ENCODE measurements at places on chromosomes 3 and 15.

DNA sequence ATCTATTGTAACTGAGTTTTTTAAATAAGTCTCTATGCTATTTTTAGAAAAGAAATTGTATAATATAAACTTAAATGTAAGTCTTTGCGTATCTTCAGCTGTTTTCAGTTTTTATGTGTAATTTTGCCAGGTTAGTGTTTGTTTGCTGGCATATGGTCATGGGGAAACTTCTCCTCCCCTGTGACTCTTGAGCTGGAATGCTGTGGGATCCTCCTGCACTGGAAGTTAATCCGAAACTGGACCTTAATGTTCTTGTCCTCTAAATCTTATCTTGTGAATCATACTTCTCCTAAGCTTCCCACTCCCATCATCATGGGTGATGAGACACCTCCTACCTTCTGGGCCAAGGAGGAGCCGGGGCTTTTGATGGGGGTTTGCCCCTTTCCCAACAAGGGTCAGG, 52.4 kb upstream of the CHST2 start:
- no peak for DNase-seq

DNA sequence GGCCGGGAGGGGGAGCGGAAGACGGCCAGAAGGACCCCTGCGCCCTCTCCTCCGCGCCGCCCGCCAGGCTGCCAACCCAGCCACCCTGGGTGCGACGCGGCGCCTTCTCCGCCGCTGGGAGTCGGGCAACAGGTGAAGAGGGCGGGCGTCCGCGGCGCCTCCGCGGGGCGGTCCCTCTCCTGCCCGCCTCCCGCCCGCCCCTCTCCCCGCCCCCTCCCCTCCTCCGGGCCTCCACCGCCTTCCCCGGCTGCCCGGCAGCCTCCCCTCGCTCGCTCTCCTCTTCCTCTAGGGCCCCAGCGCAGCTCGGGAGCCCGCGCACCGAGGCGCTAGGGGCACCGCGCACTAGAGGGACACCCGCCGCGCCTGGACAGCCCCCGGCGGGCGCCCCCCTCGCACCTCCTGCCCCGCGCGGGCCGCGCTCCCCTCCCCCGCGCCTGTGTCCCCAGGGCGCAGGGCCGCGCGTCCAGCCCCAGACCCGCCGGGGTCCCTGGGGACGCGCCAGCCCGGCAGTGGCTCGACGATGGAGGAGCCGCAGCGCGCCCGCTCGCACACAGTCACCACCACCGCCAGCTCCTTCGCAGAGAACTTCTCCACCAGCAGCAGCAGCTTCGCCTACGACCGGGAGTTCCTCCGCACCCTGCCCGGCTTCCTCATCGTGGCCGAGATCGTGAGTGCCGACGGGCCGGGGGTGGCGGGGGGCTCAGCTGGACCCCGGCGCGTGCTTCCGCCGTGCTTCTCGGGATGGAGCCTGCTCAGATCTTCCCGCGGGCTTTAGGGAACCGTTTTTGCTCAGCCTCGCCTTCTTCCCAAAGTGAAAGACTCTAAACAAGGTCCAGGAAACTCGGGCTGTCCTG, at the start of gene CMTM8:
CMTM8 (plus strand) TSS at position 228 of the 854 bp plus-strand sequence; CDS start at position 521, 293 bp downstream.
- peak; percentile 58 for DNase-seq

GRCh38 chr3:40302784-40303183, 6.7 kb upstream of the EIF1B start:
- DNase-seq, result no peak

GRCh38 chr3:3296979-3297381, 117.5 kb upstream of the CRBN start:
- no peak for DNase-seq

DNA sequence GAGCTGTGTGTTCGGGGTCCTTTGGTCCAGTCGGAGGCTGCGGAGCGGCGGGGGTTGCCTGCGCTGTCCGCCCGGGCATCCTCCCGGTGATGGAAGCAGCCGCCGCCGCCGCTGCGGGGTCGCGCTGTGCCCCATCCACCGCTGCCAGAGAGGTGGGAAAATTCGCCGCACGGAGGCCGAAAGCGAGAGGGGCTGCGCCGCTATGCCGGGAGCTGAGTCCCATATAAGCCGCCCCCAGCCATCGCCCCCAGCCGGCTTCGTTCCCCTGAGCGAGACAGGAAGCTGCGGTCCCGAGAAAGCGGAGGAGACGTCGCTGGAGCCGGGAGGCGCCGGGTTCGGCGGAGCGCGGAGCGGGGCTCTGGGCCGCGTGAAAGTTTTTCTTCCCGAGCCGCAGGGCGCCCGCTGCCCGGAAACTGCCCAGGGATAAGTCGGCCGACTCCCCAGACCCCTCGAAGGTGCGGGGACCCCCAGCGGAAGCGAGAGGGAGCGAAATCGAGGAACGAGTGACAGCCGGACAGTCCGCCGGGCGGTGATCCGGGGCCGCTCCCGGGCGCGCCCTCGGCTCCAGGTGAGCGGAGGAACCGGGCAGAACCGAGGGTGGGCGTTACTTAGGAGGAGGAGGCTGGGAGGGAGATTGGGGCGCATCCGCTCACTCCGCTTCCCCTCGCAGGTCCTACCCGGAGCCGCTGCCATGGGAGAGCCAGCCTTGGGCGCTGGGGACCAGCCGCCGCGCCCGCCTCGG, 574 bp downstream of the CHST2 start:
- peak; percentile 28 for DNase-seq

DNA sequence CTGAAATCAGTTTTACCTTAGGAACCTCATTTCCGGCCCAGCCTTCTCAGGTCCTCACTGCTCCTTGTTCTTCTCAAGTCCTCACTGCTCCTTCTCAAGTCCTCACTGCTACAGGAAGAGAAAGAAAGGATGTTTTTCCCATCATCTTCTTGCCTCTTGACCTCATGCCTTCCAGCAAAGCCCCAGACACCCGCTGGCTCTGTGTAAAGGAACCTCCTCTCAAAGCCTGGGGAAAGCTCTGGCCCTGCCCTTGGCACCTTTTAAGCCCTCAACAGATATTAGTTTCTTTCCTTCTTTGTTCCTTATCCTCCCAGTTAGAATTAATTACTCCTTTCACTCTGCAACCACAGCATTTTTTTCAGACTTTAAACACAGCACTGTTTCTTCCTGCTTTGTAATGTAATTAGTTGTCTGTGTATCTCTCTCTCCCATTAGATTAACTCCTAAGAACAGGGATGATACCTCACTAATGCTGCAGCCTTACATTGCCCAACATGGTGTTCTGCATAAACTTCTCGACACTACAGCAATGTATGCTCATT, 4.0 kb upstream of the WDR49 start:
- no peak for DNase-seq

DNA sequence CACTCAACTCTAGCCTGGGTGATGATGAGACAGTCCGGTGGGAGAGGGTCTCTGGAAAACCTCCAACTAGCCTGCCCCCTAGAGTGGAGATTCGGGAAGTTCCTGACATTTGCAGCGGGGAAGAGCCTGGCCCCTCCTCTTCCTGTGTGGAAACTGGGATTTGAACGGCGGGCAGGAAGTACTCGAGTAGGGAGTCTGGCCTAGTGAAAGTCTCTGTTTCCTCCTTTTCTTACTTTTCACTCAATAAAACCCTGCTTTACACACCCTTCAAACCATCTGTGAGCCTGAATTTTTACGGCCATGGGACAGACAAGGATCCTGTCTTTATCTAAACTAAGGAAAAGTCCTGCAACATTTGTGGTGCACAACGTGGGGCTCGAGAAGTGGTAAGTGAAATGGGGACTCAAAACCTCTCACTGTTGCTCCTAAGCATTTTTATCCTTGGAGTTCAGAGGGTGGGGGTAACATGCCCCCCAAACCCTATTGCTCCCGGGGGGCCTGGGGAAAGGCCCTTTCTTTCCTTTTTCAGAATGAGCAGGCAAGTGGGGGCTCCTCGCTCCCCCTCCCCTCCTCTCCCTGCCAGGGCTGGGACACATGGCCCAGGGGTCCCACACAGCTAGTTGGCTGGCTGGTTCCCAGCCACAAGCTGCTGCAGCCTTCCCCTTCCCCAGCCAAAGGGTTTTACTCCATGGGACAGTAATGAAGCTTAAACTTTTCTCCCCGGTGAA, 224.7 kb upstream of the GBE1 start:
- no peak for DNase-seq

DNA sequence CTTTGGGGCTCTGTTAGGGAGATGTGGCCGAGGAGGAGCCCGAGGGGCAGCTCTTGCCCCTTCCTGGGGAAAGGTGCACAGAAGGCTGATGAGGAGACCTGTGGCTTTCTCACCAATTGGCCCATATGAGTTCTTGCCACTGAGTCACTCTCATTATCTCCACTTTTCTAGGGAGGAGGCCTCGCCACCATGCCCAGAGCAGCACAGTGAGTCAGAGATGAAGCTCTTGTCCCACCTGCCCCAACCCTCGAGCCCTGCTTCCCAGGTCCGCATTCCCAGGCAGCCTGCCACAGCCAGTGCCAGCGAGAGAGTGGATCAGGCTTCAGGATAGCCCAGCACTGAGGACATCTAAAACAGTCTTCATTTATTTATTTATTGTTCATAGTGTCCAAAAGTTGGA, 53.5 kb downstream of the AMOTL2 start:
- DNase-seq, result no peak

GRCh38 chr3:154132777-154133375, 11.7 kb downstream of the ARHGEF26 start:
- DNase-seq, result no peak

DNA sequence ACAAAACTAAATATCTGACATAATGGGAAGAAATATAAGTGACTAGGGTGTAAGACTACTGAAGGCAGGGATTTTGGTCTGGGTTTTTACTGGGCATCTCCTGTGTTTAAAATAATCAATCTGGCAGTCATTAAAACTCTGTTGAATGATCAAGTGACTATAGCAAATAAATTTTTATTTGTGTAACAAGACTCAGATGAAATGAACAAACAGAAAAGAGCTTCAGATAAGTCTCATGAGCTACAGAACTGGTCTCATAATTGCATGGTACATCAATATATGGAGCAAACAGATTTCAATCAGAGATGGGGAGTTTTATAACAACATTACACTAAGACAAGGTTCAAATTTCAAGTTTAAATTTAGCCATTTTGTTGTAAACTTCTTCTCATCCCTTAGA, 372.5 kb downstream of the PLCL2 start:
- no peak for DNase-seq

- DNase-seq, result no peak
These were observed 43.7 kb downstream of the ISL2 start for GRCh38 chr15:76380249-76380648.

DNA sequence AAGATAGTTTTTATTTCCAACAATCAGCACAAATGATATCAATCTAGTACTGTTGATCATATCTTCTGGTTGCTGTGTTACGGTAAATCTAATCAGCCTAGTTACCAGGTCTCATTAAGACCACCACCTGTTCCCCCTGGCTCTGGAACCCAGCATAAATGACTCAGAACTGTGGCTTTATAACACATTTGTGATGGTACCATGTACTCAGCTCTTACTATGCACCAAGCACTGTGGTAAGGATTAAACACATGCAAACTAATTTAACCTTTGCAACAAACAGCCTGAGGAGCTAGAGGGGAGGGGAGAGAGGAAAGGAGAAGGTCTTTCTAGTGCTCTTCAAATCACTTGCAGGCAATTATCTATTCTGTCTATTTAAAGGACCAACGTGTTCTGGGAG, 173.9 kb upstream of the LMCD1 start:
- no peak for DNase-seq

- DNase-seq, result no peak
These were observed 40.0 kb downstream of the MAP4 start for GRCh38 chr3:47976135-47976732.

- peak; percentile 62 for DNase-seq
These were observed 880 bp downstream of the PPP4R2 start for GRCh38 chr3:72997421-72997961.

GRCh38 chr3:8597219-8597853, 47.3 kb downstream of the SSUH2 start:
- DNase-seq, result no peak

GRCh38 chr3:134666885-134667284, 16.1 kb upstream of the KY start:
- DNase-seq, result no peak

GRCh38 chr3:143120716-143121240, 1.2 kb downstream of the CHST2 start:
- DNase-seq, result peak; percentile 56

DNA sequence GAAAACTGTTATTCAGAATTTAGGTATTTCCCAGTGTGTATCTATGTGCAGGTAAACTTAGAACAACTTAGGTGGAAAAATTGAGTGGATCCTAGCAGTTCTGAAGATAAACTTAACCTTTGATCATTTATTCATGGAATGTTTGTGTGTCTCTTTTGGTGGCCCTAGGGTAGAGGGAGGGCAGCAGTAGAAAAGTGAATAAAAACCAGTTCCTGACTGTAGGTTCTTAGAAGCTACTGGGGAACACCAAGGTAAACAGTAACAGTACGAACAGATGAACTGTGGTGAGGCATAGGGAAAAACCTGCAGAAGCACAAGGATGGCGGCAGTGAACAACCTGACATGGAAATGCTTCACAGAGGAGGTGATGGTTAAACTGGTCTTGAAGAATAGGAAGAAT, 2.5 kb downstream of the SNRK start:
- no peak for DNase-seq

- DNase-seq, result no peak
These were observed 67.8 kb upstream of the ATP13A3 start for GRCh38 chr3:194554473-194555123.

DNA sequence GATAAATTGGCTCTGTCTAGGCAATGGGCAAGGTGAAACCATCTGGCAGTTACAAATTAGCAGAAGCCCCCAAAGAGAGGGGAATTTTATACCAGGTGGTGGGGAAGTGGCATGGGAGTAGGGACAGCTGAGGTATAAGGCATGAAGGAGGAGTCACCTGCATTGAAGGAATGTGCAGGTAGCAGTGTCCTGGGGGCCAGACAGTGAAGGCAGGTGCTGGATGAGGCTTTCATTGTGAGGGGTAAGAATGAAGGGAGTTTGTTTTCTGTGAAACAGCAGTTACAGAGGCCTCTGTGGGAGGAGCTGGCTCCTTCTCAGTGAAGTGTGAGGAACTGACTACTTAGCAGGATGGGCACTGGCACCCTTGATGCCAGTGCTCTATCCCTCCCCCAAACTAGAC, 19.1 kb upstream of the PXYLP1 start:
- DNase-seq, result no peak

DNA sequence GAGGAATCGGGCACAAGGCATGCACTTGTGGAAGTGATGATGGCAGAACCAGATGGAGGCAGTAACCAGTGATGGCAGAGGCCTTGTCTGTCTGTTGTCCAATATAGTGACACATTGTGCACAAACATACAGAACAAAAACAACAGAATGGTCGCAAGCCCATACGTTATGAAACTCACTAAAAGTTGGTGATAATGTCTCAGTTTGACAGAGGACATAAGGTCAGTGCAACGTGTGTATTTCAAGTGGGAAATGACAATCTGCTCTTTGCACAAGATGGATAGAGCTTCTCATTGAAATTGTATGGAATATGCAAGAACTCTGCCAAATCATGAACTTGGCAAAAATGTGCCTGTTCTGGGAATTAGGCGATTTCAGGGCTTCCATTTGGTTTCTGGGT, 169.2 kb downstream of the EPHB1 start:
- DNase-seq, result no peak

- DNase-seq, result peak; percentile 59
These were observed 4.2 kb upstream of the NPHP3 start for GRCh38 chr3:132726341-132726823.

GRCh38 chr15:61777689-61778088, 282.6 kb downstream of the VPS13C start:
- DNase-seq, result no peak
